ENCODE measurements at places on chromosomes 1 and 21. TPM values are rescaled to one million over a fixed set of nuclear protein-coding genes. Genes with fewer than 3 reads are reported as not detected.

MARK1 gene
- 0.89 TPM for total RNA-seq

RSPH1 gene
- total RNA-seq = not detected

VHLL gene
- not detected for total RNA-seq

NHLH2 gene
- total RNA-seq = not detected

CD164L2 gene
- not detected for total RNA-seq

TPTE gene
- total RNA-seq = not detected

DNAJC28 gene
- 1.5 TPM for total RNA-seq

LCE1E gene
- not detected for total RNA-seq

ATP6V1G3 gene
- total RNA-seq = not detected

SPRR2A gene
- not detected for total RNA-seq

RYR2 gene
- not detected for total RNA-seq

TNFRSF8 gene
- not detected for total RNA-seq

JAM2 gene
- 2.0 TPM for total RNA-seq

TDRD5 gene
- total RNA-seq = not detected

TSSK3 gene
- total RNA-seq = under 0.01 TPM

CELA2B gene
- not detected for total RNA-seq

Measured in bronchus fibroblast of lung (primary cell).